ENCODE measurements at places on chromosomes 7 and 10.

DNA sequence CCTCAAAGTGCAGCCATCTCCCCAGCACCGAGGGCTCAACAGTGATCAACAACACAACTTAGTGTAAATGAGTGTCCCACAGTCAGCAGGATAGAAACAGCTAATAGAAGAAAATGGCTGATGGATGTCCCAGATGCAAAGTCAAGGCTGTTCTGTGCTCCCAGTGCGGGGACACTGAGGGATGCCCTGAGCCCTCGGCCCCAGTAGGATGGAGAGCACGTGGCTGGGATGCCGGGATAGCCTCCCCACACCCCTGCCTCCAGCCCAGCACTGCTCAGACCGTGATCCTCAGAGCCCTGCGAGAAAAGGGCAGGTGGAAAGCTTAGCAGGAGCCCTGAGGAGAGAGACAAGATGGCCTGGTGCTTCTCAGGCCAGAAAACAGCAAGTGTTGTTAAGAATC is 243.9 kb upstream of the TCERG1L start:
- DNase-seq: no peak

DNA sequence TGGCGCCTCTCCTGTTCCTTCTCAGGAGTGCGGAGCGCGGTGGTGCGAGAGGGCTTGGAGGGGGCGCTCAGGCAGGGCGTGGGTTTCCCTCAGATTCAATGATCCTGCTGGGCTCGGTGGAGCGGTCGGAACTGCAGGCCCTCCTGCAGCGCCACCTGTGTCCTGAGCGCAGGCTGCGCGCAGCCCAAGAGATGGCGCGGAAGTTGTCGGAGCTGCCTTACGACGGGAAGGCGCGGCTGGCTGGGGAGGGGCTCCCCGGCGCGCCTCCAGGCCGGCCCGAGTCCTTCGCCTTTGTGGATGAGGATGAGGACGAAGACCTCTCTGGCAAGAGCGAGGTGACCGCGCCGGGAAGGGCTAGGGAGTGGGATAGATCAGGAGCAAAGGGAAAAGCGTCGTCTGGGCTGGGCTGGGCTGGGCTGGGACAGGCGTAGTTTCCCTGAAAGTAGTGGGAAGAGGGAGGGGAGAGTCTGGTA is 17.0 kb downstream of the FAM131B start:
- DNase-seq: peak; percentile 60

DNA sequence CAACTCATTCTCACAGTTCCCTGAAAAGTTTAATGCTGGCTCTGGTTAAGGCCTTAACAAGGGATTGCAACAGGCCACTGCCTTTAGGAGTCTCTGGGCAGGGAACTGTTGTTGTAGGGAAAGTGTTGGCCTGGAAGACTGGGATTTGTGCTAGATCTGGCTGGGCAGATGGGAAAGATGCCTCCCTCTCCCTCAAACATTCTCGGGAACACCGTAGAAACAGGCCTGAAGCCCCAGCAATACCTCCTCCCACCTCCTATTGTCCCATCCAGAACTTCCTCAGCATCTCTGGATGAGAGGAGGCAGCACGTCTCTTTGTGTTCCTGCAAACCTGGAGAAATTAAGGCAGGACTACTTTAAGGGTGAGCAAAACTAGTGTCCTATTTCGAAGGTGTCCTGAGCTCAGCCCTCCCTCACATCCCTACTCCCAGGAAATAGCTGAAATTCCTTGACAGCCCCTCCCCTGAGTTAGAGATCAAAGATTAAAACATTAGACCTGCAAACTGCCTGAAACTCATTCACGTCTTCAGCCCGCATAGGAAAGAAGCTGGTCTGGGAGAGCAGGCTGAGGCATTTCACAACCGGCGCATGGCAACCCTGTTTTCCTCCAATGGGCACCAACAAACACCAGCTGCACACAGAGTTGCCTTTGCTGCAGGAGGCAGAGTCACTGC is 10.9 kb upstream of the MAP3K8 start:
- DNase-seq: no peak

- DNase-seq: no peak
These were observed 16.0 kb downstream of the MNX1 start for GRCh38 chr7:156994417-156994816.

GRCh38 chr10:6171881-6172695 is 30.6 kb upstream of the PFKFB3 start:
- DNase-seq: peak; percentile 44

DNA sequence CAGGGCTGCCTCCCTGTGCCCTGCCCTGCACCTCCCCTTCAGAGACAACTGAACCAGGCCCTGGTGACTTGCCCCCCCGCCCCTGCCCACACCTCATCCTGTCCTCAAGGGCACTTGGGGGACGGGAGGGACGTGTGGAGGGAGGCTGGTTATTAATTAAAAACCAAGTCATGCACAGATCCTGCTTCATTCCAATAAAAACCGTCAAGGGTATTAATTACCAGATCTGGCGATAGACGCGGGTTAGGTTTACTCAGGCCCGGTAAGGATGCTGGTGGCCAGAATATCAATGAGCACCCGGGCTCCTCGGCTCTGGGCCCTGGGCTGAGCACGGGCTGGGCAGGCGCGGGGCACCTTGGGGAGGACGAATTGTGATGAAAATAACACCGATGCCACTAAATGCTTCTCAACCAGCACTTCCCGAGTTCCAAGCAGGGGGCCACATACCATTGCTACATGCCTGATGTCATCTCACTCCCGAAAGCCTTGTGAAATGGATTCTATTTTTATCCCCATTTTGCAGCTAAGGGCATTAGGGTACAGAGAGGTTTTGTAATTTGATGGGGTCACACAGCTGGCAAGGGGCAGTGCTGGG is 24.5 kb upstream of the GTF2IRD1 start:
- DNase-seq: no peak

DNA sequence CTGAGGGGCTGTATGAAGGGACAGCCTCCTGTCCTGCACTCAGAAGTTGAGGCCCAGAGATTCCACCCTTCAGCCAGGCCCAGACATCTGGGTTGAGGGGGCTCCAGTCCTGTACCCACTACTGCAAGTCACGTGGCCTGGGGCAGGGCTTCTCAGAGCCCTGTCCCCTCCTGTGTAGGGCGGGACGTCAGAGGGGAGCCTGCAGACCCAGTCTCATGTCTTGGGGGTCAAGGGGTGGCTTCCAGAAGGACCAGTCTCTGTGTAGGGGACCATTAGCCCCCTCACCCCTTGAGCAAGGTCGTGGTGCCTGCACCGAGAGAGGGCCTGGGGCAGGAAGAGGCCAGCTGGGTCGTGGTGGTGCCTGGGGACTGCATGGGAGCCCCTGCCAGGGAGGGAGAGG is 593 bp upstream of the PILRA start:
- DNase-seq: no peak

GRCh38 chr7:22962775-22963350 is 51.1 kb downstream of the HYCC1 start:
- DNase-seq: no peak
